ENCODE measurements at places on chromosomes 7 and 10.
A peak's percentile ranks its signal among the peaks of the same experiment; 100 is the strongest.

DNA sequence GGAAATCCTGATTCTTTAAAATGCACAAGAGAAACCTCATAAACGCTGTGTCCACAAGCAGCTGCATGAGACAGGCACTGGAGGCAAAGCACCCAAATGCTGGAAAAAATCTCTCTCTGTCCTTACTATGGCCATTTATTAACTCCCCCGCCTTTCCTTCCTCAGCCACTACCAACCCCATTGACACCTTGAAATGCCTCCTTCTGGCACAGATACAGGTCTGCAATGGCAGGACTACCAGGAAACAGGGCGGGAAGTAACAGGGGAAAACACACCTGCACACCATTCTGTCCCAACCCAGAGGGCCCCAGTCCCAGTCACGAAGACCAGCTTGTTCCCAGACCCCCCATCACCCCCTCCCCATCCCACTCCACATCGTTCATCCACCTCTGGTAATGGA is 224.3 kb downstream of the PARD3 start:
- no peak for DNase-seq

- no peak for DNase-seq
These were observed 123.5 kb downstream of the SFMBT2 start for GRCh38 chr10:7287377-7287776.

DNA sequence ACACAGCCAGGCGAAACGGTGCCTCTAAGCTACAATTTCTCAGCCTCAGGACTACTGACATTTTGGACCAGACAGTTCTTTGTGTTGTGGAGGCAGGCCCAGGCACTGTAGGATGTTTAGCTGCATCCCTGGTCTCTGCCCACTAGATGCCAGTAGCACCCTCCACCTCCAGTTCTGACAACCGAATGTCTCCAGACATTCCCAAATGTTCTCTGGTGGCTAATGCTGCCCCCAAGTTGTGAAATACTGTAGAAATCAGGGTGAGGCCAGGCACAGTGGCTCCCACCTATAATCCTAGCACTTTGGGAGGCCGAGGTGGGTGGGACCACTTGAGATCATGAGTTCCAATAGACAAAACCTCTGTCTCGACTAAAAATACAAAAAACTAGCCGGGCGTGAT is 18.2 kb downstream of the HNRNPF start:
- DNase-seq: peak; percentile 12

- no peak for DNase-seq
These were observed 30.2 kb downstream of the LHFPL3 start for GRCh38 chr7:104358446-104359132.

DNA sequence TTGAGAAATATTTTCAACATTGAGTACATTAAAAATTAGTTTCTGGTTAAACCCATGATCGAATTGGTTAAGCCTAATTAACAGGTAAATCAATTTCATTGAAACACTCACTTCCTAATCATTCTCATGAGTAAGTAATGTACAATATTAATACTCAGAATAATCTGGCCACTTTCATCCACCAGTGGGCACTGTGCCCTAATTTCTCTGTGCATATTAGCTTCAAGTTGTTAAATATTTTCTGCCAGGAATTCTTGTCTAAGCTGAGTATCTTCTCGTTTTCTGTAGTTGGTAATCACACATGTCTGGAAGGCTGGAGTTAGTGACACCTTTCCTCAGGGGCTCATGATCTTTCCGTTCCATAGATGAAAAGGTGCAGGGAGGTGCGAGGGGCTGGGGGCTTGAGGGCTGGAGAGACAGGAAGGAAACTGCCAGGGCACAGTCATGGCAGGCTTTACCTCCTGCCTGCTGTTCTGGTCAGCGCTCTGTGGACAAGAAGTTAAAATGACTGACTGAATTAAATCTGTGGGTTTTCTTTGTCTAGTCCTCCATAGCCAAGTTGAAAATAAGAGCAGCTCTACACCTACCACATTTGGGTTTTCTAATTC is 71.9 kb downstream of the WIPF3 start:
- DNase-seq: peak; percentile 54

- DNase-seq: no peak
These were observed 178.1 kb upstream of the PPP2R2D start for GRCh38 chr10:131722525-131723264.

DNA sequence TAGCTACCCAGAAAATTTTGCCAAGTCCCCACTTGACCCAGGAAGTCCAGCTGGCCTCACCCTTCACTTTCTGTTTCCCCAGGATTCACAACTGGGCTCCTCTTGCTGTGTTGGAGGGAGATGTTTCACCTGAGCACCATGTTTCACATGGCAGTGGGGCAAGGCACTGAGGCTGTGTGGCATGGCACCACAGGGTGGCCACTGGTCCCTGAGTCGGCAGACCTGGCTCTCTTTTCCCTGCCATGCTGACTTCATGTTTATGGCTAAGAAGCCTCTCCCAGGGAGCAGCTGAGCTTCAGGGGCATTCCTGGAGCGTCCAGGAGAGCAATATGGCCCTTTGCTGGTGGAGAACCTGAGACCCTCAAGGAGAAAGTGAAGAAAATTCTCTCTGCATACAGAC is 266.9 kb downstream of the RPS24 start:
- DNase-seq: no peak

GRCh38 chr7:30965372-30965771 is 1.6 kb downstream of the GHRHR start:
- DNase-seq: no peak

- DNase-seq: no peak
These were observed 173.6 kb upstream of the AKR1E2 start for GRCh38 chr10:4652111-4653010.

DNA sequence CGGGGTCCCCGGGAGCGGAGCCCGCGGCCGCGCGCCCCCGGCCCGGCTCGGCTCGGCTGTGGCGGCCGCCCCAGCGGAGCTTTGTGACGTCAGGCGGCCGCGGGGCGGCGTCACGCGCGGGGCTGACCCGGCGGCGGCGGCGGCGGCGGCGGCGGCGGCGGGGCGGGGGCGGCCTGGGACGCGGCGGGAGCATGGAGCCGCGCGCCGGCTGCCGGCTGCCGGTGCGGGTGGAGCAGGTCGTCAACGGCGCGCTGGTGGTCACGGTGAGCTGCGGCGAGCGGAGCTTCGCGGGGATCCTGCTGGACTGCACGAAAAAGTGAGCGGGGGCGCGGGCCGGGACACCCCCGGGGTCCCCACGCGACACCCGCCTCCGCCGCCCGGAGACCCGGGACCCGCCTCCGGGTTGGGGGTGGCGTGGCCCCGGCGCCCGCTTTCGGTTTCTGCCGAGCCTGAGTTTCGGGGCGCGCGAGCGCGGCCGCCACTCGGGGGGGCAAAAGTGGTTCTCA is at the start of gene PWWP2B:
PWWP2B (plus strand) TSS at position 165 of the 506 bp plus-strand sequence; CDS start at position 192, 27 bp downstream.
- peak; percentile 68 for DNase-seq

GRCh38 chr10:98353170-98353569 is 61.8 kb downstream of the PYROXD2 start:
- DNase-seq: no peak

GRCh38 chr7:152522571-152523067 is 86.8 kb upstream of the KMT2C start:
- DNase-seq: no peak

GRCh38 chr10:99521765-99522469 is 10.8 kb upstream of the NKX2-3 start:
- no peak for DNase-seq

DNA sequence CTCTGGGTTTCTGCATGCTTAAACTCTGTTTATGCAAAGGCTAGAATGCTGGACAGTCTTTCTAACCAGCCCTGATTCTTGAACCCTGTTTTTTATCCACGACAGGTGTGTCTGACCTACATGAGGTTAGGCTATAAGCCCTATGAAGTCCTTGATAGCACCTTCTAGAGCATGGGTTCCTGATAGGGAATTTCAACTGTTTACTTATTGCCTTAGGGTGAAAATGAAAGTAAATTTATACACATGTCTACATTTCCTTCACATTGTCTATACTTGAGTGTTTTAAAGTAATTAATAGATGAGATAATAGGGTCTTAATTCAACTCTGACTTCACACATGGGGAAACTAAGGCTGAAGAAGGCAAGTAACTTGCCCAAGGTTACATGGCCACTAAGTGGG is 35.5 kb downstream of the ADRA2A start:
- no peak for DNase-seq

DNA sequence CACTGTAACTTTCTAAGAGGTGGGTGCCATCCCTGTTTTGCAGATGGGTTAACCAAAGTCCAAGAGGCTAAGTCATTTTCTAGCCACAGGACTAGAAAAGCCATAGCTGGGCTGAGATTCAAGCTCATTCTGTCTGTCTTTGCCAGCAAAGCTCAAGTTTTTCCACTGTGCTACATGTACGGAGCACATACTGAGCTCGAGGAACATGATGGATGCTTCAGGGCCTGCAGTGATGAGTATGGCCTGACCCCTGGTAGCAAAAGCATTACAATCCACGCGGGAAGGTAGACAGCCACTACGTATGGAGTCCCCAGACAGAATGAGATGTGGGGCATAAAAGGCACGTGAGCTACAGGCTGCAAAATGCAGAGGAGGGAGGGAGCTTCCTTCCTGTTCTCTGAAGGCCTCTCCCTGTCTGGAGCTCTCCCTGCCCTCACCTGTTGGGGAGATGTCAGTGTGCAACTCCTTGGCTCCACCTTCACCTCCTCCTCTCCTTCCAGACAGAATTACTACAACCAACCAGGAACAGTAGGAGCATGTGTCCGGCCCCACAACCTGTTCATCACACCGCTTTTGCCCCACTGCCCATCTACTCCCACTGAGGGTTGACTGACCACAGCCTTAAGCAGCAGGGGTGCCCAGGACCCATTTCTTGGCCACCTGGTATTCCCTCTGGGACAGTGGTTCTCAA is 16.4 kb downstream of the ITPRIP start:
- peak; percentile 45 for DNase-seq

DNA sequence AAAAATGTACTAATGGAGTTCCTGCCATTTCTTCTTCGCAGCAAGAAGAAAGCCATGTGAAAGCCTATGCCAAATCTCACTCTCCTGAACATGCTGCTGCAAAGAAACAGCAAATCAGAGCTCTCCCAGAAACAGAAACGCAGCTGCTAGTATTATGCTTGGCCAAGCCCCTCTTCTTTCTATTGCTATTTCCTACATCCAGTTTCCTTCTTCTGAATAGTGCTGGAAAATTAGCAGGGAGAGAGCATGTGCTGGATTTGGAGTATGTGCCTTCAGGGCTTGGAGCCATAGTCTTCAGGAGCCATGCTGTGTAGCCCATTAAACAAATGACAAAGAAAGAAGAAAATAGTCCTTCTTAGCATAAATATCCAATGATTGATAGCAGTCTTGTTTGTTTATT is 852.0 kb upstream of the PHF14 start:
- DNase-seq: no peak

GRCh38 chr7:78172267-78172757 is 373.7 kb downstream of the PHTF2 start:
- no peak for DNase-seq

DNA sequence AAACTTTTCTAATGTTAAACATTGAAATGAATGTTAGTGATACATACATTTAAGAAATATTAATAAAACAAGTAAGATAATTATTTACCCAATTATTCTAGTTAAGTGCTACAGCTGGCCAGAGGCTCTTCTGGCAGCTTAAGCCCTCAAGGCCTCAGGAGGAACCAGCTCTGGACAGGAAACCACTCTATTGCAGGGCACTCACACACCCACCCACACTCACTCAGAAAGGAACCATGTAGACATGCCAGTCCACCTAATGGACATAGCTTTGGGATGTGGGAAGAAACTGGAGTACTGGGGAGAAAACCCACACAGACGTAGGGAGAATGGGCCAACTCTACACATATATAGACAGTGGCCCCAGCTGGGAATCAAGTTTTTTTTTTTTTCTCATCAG is 28.2 kb downstream of the UMAD1 start:
- no peak for DNase-seq

DNA sequence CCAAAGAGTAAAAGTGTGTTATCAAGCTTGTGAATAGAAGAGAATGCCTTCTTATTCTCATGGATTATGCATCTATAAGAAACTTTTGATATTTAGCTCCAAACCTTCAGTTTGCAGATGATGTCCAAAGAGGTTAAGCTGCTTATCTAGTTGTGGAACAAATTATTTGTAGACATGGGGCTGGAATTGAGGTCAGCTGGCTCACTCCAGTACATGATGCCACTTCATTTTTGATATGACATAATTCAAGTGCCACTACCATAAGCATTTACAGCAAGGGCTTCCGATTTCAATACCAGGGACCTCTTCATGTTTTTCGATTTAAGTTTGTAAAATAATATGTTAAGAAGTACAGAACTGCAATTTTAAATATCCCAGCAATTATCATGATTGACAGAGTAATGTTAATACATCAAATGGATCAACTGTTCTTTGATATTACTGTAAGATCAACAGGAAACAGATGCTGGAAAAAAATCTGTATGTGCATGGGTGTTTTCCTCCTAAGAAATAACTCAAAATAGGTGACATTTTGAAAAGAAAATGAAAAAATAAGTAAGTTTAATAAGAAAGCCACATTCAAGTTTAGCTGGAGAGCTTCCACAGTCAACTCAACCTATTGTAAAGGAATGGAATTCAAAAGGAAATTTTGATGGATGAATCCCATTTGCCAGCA is 12.7 kb downstream of the FAM3C start:
- no peak for DNase-seq

GRCh38 chr7:44727158-44727936 is 21.3 kb upstream of the ZMIZ2 start:
- no peak for DNase-seq

- no peak for DNase-seq
These were observed 65.7 kb downstream of the TLL2 start for GRCh38 chr10:96448021-96448457.

DNA sequence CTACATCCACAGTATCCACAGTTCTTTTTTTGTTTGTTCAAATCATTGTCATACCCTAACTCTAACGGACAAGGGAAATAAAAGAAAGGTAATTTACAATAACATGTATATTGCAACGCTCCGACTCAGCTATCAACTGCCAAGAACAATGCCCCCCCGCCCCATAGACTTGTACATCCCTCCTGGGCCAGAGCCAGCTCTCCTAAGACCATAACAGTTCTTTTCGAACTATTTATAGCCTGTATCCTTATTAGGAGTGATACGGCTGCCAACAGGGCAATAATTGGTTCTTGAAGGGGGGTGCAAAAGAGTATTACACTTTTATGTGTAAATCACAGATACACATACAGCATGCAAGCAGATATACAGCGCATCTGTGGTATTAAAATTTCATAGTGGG is 495.7 kb downstream of the GALNT17 start:
- no peak for DNase-seq

DNA sequence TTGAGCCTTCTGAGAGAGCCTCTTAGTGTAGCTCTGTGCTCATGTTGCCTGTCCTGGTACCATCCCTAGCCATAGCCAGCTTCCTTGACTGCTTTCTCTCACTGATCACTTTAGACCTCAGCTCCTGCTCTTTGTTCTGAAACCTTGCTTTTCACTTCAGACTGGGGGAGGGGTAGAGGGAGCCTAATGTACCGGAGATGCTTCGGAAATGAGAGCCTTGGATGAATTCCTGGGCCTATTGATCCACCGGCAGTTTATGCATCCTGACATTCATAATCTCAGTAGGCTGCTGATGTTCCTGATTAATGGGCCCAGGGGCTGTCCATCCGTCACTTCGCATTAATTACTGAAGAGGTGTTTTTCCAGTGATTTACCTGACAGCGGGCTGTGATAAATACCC is 38.8 kb downstream of the R3HCC1L start:
- DNase-seq: no peak

Measured in CD4-positive, alpha-beta T cell (primary cell).